ENCODE measurements at places on chromosomes 7 and 10.

GRCh38 chr10:79982362-79982800 lies 33.5 kb upstream of the SFTPD start:
- no peak for DNase-seq

GRCh38 chr7:40698214-40698920 lies 563.6 kb downstream of the SUGCT start:
- DNase-seq = no peak

- DNase-seq = no peak
Observed at GRCh38 chr10:47339186-47339735, 8.9 kb upstream of the RBP3 start.

- DNase-seq = no peak
Observed at GRCh38 chr7:29086545-29086944, 59.8 kb downstream of the CPVL start.

GRCh38 chr10:8815969-8816368 lies 761.5 kb downstream of the GATA3 start:
- DNase-seq = no peak

DNA sequence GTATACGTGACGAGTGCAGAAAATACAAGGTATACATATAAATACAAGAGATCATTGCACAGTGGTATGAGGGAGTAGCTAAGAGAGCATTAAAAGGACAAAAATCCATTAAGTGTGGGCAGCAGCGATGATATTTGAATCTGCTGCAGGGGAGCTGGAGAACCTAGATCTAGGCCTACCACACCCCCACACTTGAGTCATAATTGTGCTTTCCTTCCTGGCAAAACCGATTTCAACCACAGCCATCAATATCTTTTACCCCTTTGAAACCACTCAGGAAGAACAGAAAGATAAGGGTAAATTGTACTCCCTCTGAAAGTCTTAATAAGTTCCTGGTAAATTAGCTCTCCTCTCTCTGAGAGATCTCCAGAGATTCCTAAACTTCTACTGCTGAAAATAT lies 345.0 kb downstream of the SORCS1 start:
- no peak for DNase-seq
